Parietal lobe (tissue), 2 donors: ENCODE measurements at places on chromosomes 12 and 14. TPM values are rescaled to one million over a fixed set of nuclear protein-coding genes. Genes with fewer than 3 reads are reported as not detected.

HOXC6 gene
- not detected for total RNA-seq

KRT4 gene
- total RNA-seq = not detected

CCDC175 gene
- 3.4 TPM for total RNA-seq

ASCL1 gene
- 15.0 TPM for total RNA-seq

C14orf180 gene
- total RNA-seq = not detected
